ENCODE measurements at places on chromosomes 12 and 14. TPM values are rescaled to one million over a fixed set of nuclear protein-coding genes. Genes with fewer than 3 reads are reported as not detected.

Gene SLC7A7
- 6.9 TPM for total RNA-seq

Gene CLEC14A
- total RNA-seq, result 418 TPM

Gene OR10AD1
- not detected for total RNA-seq

Gene FGF6
- total RNA-seq, result not detected

Gene SLC2A14
- not detected for total RNA-seq

Gene LRTM2
- total RNA-seq, result 0.10 TPM

Gene WNT1
- not detected for total RNA-seq

Gene HELB
- 2.6 TPM for total RNA-seq

Gene TAS2R8
- total RNA-seq, result not detected

Gene ARMH4
- total RNA-seq, result 1.3 TPM

Gene PYGL
- 55.3 TPM for total RNA-seq

Gene CIDEB
- total RNA-seq, result 1.6 TPM

Gene TAS2R46
- 2.9 TPM for total RNA-seq
